ENCODE measurements at places on chromosomes 16 and 17. TPM values are rescaled to one million over a fixed set of nuclear protein-coding genes. Genes with fewer than 3 reads are reported as not detected.

- peak; percentile 44 for DNase-seq
These were observed 49.6 kb downstream of the USP22 start for GRCh38 chr17:20992987-20993862.

DNA sequence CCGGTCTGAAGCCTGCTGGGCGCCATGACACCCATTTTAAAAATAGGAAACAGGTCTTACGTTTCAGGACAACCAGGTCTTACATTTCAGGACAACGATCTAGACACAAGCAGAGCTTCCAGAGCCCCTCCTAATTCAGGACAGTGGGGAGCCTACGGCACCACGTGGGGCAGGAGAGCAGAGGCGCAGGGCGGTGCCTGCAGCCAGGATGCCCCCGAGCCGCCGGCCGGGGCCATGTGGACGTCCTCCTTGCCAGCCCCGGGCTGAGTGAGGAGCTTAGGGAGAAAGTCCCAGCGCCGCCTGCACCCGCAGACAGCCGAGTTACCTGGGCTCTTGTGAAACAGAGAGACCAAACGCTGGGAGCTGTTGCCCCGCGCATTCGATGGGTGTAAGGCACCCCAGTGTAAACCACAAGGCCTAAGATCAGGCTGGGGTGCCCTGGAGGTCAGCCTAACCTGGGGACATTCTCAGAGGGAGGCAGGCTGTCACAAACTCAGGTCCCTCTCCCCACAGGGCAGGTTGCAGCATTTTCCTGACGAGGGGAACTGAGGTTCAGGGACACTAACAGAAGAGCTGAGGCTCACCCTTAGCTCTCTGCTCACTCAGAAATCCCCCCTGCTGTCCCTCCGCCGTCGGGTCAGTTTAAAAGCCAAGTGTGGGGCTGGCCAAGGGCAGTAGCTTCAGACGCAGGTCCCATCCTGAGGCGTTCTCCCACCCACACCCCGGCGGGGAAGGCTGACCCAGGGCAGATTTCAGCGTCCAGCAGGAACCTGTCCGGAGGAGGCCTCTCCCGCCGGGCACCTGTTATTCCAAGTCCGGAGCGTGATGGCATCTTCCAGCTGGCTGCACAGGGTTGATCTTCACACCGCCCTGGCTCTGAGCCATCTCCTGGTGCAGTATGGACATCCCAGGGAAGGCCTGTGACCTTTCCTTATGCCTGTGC is 1.8 kb upstream of the NOTUM start:
- DNase-seq: no peak

DNA sequence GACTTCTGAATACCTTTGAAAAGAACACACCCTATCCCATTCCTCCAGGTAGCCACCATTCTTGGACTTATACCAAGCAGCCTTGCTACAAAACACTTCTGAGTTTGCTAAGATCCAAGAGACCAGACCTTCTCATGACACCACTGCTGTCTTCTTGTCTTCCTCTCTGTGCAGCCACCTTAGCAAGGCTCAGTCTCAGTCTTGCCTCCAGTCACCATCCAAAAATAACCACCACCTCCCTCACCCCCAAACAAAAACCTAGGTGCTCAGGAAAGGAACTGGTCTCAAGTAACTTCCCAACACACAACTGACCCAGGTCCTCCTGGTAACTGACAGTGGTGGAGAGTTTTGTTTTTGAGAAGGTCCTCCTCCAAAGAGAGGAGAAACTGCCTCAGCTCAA is 90.9 kb upstream of the CORO6 start:
- DNase-seq: no peak

Gene CD300LB
- not detected for total RNA-seq

- DNase-seq: peak; percentile 12
These were observed 1.1 kb downstream of the TSEN54 start for GRCh38 chr17:75517297-75517865.

GRCh38 chr17:30414486-30414885 is 35.8 kb downstream of the CPD start:
- DNase-seq: no peak

Gene COPZ2
- total RNA-seq: 5.8 TPM

GRCh38 chr16:27906883-27907282 is 156.6 kb downstream of the GSG1L start:
- DNase-seq: no peak

DNA sequence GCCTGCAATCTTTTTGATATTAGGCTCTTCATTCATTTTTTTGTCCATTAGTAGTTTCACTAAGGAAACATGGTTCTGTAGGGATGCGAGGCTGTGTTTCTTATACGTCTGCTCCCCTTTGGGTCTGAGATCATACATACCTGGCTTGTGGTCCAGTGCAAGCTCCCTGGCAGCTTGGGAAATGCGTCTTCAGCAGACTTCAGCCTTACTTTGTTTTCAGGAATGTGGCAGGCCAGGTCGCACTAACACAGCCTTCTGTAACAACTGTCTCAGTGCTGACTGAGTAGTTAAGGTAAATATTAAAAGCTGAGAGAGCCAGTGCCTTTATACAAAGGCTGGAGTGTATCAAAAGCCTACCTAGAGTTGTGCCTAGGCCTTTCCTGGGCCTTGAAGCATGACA is 970.5 kb upstream of the EEF2KMT start:
- DNase-seq: no peak

DNA sequence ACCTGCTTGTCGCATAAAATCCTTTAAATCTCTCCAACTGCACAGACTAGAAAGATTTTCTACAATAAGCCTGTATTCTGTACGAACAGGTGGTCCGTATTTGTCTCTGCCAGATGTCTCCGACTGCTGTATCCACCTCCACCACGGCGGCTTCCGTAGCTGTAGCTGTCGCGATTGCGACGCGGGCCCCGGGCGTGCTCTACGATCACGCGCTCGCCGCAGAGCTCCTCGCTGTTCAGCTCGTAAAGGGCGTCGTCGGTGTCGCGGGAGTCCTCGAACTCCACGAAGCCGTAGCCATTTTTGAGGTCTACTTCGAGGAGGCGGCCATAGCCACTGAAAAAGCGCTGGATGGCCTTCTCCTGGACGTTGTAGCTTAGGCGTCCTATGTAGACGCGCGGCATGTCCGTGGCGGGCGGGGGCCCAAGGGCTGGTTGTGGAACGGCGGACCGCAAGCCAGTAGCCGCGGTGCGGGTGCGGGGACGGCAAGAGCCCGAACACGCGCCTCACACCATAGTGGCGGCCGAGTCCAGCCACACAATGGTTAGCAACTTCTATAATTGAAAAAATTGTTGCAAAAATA is 36.1 kb downstream of the ZNF624 start:
- DNase-seq: no peak

- DNase-seq: no peak
These were observed 7.2 kb downstream of the SLC16A5 start for GRCh38 chr17:75094871-75095399.

DNA sequence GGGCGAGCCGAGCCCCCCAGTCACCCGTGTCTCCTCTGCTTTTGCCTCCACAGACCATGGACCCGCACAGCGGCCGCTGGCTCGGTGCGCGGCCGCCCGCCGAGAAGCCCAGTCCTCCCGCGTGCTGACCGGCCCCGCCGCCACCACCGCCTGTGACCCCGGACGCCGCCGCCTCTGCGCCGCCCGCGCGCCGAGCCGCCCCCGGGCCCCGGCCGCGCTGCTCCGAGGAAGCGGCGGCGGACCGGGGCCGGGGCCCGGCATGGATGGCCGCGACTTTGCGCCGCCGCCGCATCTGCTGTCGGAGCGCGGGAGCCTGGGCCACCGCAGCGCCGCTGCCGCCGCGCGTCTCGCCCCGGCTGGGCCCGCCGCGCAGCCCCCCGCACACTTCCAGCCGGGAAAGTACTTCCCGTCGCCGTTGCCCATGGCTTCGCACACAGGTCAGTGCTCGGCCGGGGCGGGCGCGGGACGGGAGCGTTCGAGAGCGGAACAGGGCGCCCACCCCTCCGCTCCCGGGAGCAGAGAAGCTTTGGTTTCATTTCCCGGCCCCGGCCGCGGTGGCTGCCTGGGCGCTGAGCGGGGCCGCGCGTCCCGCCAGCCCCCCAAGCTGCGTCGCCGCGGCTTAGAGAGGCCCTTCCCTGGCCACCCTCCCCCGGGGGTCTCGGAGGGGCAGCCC is 4.4 kb downstream of the BAHCC1 start:
- DNase-seq: no peak

GRCh38 chr16:14489460-14489859 is 140.6 kb downstream of the PARN start:
- DNase-seq: no peak

Gene PABPN1L
- total RNA-seq: not detected

DNA sequence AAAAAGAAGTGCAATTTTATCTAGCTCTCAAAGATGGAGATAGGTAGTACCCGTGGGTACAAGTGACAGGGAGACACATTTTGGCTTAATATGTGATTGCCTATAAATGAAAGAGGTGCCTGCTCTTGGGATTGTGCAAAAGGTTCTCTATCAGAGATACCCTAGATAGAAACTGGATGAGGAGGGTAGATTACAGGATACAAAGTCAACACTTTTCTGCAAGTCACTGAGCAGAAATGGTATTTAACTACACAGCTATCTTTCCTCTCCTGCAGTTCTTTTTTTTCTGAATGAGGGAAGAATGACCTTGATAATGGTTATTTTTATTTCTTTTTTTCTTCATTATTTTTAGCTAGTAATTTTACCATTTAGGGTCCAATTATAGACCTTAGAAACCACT is 67.6 kb downstream of the MMD start:
- DNase-seq: no peak

GRCh38 chr17:30372755-30373154 is 6.0 kb upstream of the CPD start:
- DNase-seq: no peak

Gene FBXO39
- 0.29 TPM for total RNA-seq

- DNase-seq: no peak
These were observed 25.5 kb downstream of the SERPINF1 start for GRCh38 chr17:1787301-1787902.

DNA sequence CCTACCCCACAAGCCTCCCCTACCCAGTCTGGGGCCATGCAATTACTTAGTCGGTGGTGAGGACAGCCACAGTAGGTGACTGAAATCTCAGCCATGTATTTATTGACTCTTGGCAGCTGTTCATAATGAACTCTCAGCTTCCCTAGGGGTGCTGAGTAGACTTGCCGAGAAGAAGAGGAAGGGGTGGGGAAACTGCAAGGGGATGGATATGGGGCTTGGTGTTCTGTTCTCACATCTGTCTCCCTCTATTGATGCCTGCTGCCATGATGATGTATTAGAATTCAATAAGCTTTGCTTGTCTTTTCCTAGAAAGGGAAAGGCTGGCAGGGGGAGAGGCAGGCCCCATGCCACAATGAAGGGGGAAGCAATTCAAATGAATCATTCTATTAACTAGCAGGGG is 112.9 kb downstream of the GP2 start:
- no peak for DNase-seq

DNA sequence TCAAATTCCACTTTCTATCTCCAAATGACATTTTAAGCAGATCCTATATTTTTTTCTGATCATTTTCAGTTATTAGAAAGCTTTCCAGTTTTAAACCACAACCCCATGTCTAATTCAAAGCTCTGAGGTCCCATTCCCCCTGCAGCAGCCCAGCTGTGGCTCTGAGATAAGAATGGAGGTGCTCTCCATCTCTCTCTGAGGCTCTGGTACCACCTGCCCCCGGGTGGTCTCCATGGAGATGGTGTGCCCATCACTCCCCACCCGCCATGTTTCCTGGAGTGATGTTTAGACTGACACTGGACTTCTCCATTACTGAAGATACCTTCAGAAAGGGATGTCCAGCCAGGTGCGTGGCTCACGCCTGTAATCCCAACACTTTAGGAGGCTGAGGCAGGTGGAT is 68.1 kb upstream of the SEC14L1 start:
- DNase-seq: no peak

- no peak for DNase-seq
These were observed 17.1 kb upstream of the RHOT1 start for GRCh38 chr17:32124985-32125847.

Gene KRT28
- not detected for total RNA-seq

Gene HCRT
- total RNA-seq: not detected

Gene BICDL2
- 0.20 TPM for total RNA-seq

Gene PERCC1
- not detected for total RNA-seq

DNA sequence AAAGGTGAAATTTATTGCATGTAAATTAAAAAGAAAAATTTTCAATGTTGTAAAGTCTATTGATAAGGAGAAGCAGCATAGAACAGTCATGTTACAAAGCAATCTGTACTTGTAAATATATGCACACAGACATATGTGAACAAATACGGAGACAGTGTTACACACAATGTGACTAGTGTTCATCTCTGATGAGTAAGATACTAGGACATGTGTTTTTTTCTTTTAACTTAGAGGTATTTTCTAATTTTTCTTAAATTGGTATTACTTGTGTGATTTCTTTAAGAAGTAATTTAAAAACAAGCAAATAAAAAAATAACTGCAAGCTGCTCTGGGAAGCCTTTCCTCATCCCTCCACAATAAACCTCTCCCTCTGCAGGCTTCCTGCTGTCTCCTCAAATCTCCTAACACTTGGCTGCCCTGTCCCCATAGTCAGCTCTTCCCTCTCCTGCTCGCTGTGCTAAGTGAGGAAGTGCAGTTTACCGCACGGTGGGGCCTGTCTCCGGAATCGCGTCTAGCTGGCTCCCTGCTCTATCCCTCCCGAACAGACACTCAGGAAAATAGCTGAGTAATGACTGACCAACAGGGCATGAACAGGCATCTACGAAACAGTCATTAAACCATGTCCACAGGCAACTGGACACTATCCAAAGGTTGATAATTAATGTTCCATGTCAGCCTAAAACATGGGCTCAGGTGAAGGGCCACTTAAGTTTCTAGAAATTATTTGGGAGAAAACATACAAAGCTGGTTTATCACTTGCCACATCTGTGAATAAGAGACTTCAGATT is 35.9 kb downstream of the CMTM4 start:
- DNase-seq: no peak

- no peak for DNase-seq
These were observed 8.7 kb upstream of the MEAK7 start for GRCh38 chr16:84513123-84513522.

DNA sequence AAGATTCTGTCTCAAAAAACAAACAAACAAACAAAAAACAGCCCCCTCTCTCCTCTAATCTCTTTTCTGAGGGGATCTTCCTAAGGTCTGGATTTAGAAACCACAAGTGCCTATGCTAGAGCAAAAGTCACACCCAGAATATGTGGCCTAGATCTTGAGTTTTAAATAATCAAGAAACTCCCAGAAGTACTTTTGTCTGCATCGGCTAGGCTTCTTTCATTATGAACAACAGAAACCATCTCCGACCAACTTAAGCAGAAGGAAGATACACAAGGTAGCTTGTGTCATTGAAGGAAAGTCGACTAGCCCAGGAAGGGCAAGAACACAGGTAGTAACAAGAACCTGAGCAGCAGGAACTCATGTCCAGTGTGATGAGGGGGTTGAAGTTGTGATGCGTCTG is 73.9 kb upstream of the KIFC3 start:
- no peak for DNase-seq
